EH (cell line): ENCODE measurements at places on chromosomes 13 and 19.

GRCh38 chr13:110819203-110820014, 95.5 kb downstream of the ANKRD10 start:
- DNase-seq: peak; percentile 75

DNA sequence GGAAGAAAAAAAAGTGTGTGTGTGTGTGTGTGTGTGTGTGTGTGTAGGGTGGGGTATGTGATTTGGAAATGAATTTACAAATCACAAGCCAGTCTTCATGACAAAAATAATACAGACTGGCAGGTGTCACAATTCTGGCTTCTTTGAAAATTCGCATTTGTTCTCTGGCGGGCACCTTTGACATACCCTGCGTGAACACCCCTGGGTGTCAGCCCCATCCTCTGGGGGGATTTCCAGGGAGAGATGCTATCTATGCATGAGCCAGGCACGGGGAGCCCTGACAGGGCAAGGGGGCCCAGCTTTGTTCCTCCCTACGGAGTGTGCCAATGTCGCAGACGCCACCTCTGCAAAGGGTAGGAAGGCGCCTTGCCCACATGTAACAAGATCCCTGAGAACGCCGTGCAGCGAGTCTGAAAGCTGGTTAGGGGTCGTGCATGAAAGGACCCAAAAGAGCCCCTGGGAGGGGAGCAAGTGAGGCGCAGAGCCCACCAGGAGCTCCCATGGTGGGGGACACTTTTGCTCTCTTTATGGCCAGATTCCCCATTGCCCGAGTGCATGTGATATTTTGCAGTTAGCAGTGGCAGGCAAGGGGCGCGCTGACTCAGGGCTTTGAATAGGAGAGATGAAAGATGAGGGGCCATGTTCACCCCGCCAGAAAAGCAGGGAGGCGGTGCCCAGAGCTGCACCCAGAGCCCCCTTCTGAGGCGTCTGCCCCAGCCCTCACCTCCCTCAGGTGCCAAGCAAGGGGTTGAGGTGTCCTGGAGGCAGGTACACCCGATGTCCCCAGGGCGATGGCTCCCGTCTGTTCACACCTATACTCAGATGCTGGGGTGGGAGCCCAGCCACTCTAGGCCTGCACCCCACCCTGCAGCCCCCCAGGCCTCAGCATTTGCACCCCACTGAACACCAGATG, 45.3 kb downstream of the KLF2 start:
- DNase-seq: no peak

DNA sequence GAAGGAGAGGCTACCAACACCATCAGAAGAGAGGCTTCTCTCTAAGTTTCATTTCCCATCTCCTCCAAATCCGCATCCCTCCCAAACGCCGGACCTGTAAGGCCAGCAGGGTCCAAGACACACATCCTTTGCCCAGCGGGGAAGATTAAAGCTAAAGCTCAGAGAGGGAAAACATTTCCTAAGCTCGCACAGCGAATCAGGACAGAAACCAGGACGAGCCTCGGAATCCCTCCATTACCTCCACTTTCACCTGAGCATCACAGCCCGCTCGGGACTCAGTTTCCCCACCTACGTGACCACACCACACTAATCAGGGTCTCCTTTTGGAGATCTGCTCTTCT, 711 bp upstream of the FOSB start:
- DNase-seq: no peak

- DNase-seq: no peak
Measured at GRCh38 chr13:45849408-45849807, 2.1 kb downstream of the SIAH3 start.

DNA sequence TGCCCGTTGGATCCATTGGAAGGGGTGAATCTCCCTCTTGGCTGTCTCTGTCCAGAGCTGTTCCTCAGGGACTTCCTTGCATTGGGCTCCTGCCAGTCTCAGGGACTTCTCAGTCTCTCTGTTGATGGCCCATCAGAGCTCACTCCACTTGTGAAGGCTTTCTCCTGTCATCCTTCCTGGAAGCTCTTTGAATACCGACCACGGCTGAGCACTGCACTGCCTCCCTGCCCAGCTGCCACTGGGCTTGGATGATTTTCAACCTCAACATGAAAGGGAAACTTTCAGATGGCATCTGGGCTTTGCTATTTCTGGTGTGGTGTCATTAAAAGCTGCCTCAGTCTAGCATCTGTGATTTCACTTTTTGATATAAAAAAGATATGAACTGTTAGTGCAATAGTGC, 66.1 kb upstream of the ANKRD10 start:
- no peak for DNase-seq

- no peak for DNase-seq
Measured at GRCh38 chr13:70310396-70311119, 202.3 kb upstream of the KLHL1 start.

GRCh38 chr13:21528616-21529015, 69.5 kb upstream of the ZDHHC20 start:
- peak; percentile 94 for DNase-seq

- no peak for DNase-seq
Measured at GRCh38 chr13:110103534-110103933, 203.4 kb downstream of the COL4A1 start.

- DNase-seq: no peak
Measured at GRCh38 chr19:22260499-22260898, 25.7 kb upstream of the ZNF729 start.

- no peak for DNase-seq
Measured at GRCh38 chr19:44455100-44455499, 6.8 kb upstream of the ZNF229 start.

- no peak for DNase-seq
Measured at GRCh38 chr13:108377646-108378206, 108.2 kb downstream of the TNFSF13B start.

- DNase-seq: no peak
Measured at GRCh38 chr13:93079294-93079693, 147.3 kb upstream of the GPC6 start.

DNA sequence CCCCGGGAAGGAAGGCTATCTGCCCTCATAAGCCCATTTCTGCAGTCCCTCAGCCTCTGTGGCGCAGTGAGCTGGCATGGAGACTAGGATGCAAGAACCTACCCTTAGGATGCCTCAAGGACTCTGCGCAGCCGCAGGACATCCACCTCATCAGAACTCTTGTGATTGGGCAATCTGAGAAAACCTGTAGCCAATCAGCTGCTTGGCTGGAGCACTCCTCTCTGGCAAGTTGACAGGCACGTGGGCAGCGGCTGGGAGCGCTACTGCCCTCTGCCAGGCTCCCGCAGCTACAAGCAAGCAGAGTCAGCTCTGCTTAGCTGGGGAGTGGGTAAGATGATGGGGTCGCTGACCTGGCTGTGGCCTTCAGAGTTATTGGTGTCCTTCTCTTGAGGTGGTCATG, 1.5 kb upstream of the ECSIT start:
- peak; percentile 44 for DNase-seq

DNA sequence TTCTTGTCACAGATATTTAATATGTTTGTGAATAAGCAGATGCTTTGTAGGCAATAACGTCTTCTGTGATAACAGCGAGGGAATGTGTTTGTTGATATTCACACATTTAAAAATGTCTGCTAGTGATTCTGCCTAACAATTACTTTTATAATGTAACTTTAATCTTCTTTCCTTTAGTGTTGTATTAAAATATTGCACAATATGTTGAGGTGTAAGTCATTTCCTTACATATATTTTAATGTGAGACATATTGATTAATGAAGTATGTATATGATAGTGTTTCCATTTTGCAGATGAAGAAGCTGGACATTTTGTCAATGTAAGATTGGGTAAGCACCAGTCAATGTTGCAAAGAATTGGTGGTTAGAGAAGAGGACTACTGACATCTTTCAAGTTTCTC, 324.4 kb downstream of the SLITRK1 start:
- DNase-seq: no peak

DNA sequence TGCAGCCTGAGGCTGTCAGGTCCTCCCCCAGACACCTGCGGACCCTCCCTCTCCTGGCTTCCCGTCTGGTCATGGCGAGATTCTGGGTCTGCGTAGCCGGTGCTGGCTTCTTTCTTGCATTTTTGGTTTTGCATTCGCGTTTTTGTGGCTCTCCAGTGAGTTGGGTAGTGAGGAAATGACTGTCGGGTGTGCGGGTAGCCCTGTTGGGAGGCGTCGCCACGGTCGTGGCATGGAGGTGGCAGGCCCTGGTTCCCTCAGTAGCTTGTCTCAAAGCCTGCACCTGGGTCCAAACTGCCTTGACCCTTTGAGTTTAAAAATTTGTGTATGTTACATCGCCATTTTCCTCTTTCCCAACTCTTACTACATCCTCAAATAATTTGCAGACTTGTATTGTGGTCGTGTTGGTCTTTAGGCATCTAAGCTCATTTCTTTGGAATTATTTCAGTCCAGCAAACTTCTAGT, 344 bp downstream of the NHLRC3 start:
- DNase-seq: peak; percentile 47

- no peak for DNase-seq
Measured at GRCh38 chr19:21434516-21434915, 37.6 kb downstream of the ZNF493 start.

DNA sequence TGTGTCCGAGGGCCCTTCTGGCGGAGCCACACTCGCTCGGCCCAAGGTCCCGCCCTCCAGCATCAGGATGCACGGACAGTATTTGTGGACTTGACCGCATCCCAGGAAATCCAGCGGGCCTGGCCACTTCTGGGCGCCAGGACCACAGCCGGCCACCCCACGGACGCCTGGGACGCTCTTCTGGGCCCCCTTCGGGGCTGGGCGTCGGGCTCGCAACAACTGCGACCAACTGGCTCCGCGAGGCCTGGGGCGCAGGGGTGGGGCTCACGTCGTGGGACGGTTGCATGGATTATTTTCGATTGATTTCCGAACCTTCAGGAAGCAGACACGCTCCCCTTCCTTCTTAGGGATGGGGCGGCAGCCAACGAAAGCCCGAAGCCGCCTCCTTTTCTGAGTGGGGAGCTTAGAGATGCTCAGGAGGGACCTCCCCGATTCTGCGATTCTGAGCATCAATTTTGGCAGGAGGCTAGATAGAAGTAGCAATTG, 521 bp upstream of the NUP58 start:
- DNase-seq: no peak

- no peak for DNase-seq
Measured at GRCh38 chr13:93996481-93996880, 483.0 kb downstream of the DCT start.

DNA sequence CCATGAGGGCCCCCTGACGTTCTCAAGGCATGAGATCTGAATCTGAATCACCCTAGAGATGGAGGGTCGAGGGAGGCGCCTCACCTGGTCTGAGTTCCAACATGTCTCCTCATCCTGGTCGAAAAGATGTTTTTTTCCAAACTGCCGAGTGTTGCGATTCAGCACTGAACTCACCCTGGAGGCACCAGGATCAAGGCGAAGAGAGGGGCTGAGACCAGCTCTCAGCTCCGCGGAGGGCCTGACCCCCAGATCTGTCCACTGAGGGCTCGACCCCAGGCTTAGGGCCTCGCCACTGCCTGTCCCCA, 555 bp downstream of the NR2C2AP start:
- no peak for DNase-seq
